Common myeloid progenitor, CD34-positive (primary cell): ENCODE measurements at places on chromosomes 12 and 14.
A peak's percentile ranks its signal among the peaks of the same experiment; 100 is the strongest.

DNA sequence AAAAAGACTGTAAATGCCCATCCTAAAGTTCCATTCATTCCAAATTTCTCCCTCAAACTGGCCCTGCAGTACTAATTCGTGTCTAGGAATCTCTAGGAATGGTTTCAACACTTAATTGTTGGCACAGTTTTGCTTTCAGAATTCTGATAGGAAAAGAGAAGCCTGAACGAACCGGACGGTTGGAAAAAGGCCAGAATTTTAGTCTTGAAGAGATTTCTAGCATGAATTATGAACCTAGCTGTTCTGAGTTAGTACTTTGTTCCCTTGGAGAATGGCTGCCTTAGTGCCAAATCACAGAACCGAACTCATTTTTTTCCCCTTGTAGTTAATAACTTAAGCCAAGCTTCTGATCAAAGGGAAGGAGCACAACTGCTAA lies 262.6 kb downstream of the ADAMTS20 start:
- DNase-seq, result no peak
- no peaks in the 10 kb centered on the region for H3K27me3 ChIP-seq
- H3K36me3 ChIP-seq, result no peaks in the 10 kb centered on the region
- no peak overlapping the region for H3K27ac ChIP-seq
- H3K4me3 ChIP-seq, result no peak overlapping the region

DNA sequence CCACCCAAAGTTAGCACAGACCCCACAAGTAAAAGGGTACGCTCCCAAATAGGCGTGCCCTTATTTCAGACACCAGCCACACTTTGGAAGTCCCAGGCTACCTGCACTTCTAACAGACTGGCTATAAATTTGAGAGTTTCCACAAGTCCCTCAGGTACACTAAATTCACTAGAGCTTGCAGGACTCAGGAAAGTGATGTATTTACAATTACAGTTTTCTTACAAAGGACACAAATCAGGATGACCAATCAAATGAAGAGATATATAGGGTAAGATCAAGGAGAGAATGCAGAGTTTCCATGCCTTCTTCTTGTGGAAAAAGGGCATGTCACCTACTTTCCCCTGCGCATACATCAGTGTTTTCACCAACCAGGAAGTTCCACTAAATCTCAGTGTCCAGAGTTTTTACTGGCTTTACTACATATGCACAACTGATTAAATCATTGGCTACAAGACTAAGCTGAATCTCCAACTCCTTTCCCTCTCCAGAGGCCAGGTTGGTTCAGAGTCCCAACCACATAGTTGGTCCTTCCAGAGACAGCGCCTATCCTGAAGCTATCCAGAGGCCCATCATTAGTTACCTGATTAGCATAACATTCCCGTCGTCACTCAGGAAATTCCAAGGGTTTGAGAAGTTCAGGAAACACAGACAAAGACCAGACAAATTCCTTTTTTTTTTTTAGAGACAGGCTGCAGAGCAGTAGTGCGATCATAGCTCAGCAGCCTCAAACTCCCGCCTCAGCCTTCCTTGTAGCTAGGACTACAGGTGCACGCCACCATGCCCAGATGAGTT lies 84.2 kb downstream of the DENND5B start:
- no peaks in the 10 kb centered on the region for H3K4me1 ChIP-seq
- no peak overlapping the region for H3K27ac ChIP-seq
- DNase-seq, result no peak
- H3K4me3 ChIP-seq, result no peak overlapping the region
- no peaks in the 10 kb centered on the region for H3K36me3 ChIP-seq

DNA sequence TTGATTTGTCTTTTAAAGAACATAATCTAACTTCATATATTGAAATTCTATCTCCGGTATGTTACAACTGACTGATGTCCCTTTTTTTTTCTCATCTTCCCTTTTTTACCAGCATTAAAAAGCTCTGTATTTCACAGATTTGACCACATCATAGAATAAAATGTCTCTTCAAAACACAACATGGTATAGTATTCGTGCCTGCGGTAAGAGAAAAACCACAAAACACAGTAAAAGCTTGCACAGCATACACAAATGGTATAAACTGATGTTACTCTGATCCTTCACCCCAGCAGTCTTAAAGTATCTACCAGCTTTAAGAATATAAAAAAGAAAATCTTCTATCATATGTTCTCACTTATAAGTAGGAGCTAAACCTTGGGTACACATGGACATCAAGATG lies 83.4 kb downstream of the HECTD1 start:
- no peaks in the 10 kb centered on the region for H3K27me3 ChIP-seq

- H3K27ac ChIP-seq, result peak overlapping the region; percentile 3
- H3K36me3 ChIP-seq, result no peaks in the 10 kb centered on the region
- peak; percentile 4 for DNase-seq
- peaks cover 3% of the 10 kb centered on the region for H3K27me3 ChIP-seq
These were observed 199.6 kb upstream of the OTX2 start for GRCh38 chr14:57009585-57010515.

DNA sequence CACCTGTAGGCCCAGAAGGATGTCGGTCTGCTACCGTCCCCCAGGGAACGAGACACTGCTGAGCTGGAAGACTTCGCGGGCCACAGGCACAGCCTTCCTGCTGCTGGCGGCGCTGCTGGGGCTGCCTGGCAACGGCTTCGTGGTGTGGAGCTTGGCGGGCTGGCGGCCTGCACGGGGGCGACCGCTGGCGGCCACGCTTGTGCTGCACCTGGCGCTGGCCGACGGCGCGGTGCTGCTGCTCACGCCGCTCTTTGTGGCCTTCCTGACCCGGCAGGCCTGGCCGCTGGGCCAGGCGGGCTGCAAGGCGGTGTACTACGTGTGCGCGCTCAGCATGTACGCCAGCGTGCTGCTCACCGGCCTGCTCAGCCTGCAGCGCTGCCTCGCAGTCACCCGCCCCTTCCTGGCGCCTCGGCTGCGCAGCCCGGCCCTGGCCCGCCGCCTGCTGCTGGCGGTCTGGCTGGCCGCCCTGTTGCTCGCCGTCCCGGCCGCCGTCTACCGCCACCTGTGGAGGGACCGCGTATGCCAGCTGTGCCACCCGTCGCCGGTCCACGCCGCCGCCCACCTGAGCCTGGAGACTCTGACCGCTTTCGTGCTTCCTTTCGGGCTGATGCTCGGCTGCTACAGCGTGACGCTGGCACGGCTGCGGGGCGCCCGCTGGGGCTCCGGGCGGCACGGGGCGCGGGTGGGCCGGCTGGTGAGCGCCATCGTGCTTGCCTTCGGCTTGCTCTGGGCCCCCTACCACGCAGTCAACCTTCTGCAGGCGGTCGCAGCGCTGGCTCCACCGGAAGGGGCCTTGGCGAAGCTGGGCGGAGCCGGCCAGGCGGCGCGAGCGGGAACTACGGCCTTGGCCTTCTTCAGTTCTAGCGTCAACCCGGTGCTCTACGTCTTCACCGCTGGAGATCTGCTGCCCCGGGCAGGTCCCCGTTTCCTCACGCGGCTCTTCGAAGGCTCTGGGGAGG lies at the start of gene LTB4R:
TSS of gene LTB4R (plus strand) at position 857 of the 959 bp plus-strand sequence. CDS start 4,150 bp downstream, outside the sequence.
- no peaks in the 10 kb centered on the region for H3K27me3 ChIP-seq
- H3K27ac ChIP-seq, result peak within 1 kb of the TSS; percentile 50
- H3K36me3 ChIP-seq, result peaks cover 30% of the 10 kb centered on the region
- H3K4me3 ChIP-seq, result peak within 1 kb of the TSS; percentile 68
- DNase-seq, result peak; percentile 94
- peaks cover 19% of the 10 kb centered on the region for H3K4me1 ChIP-seq

- peaks cover 7% of the 10 kb centered on the region for H3K4me1 ChIP-seq
- peaks cover 84% of the 10 kb centered on the region for H3K36me3 ChIP-seq
- H3K27ac ChIP-seq, result no peak overlapping the region
- DNase-seq, result peak; percentile 80
- no peaks in the 10 kb centered on the region for H3K27me3 ChIP-seq
These were observed 46.0 kb downstream of the SH2B3 start for GRCh38 chr12:111451649-111452129.

DNA sequence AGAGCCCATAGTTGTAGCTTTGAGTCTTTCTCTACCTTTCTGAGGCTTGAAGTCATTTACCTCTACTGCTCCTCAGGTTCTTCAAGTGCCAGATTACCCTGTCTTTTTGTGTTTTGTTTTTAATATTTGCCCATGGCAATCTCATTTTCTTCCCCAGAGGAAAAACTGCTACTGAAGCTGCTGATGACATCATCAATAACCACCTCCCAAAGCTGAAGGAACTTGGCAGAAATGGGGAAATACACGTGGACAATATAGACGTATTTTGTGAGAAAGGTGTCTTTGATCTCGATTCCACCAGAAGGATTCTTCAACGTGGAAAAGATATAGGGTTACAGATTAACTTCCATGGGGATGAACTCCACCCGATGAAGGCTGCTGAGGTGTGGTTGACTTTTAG lies 17.1 kb downstream of the AMDHD1 start:
- no peaks in the 10 kb centered on the region for H3K36me3 ChIP-seq
- no peaks in the 10 kb centered on the region for H3K27me3 ChIP-seq
- no peak for DNase-seq

- no peak overlapping the region for H3K27ac ChIP-seq
- DNase-seq, result peak; percentile 58
- H3K36me3 ChIP-seq, result no peaks in the 10 kb centered on the region
- no peaks in the 10 kb centered on the region for H3K27me3 ChIP-seq
- no peak overlapping the region for H3K4me3 ChIP-seq
These were observed 111.9 kb downstream of the LGR5 start for GRCh38 chr12:71551529-71551928.

DNA sequence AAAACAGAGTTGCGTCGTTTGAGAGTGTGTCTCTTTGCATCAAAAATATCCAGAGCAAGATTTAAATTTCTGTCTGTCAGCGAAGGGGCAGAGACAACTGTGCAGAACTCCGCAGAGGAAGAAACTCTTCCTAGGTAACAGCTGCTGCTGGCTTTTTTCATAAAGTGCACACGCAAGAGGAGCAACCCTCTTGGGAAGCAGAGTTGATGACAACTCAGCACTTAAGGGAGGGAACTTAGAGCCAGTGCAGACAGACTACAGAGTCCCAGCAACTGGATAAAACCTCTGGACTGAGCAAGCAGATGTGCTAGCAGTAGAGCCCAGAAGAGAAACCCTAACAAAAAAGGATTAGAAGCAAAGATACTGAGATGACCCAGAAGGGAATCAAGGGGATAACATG lies 337.1 kb downstream of the PCNX1 start:
- no peaks in the 10 kb centered on the region for H3K27me3 ChIP-seq
- no peaks in the 10 kb centered on the region for H3K36me3 ChIP-seq
- H3K4me3 ChIP-seq, result no peak overlapping the region
- H3K27ac ChIP-seq, result no peak overlapping the region

DNA sequence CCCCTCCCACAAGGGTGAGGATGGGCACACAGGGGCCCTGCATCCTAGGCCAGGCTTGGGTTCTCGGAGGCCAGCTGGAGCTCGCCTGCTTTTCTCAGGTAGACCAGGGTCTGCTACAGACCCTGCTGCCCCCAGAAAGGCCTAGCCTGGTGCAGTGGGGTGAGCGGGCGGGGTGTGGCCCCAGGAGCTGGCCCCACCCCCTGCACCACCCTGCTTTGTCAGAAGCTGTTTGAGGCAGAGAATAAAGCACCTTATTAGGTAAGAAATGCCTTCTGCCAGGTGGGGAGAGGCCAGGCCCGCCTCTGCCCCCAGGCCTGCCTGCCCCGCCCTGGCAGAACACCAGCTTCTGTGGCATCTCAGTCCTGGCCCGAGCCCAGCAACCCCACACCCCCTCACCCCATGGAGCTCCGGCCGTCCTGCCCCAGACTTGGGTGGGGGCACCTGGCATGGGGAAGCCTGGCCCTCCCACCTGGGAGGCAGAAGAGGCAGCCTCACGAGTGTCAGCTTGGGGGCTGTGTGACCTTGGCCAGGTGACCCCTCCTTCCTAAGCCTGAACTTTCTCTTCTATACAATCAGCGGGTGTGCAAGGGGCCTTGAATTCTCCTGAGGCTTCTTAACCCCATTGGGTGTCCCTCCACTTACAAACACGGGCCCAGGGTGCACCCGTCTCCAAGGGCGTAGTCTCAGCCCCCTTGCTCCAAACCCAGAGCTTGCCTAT lies 43.2 kb downstream of the KRT80 start:
- H3K27ac ChIP-seq, result no peak overlapping the region
- H3K36me3 ChIP-seq, result no peaks in the 10 kb centered on the region
- no peak for DNase-seq
- no peak overlapping the region for H3K4me3 ChIP-seq
- H3K27me3 ChIP-seq, result no peaks in the 10 kb centered on the region

DNA sequence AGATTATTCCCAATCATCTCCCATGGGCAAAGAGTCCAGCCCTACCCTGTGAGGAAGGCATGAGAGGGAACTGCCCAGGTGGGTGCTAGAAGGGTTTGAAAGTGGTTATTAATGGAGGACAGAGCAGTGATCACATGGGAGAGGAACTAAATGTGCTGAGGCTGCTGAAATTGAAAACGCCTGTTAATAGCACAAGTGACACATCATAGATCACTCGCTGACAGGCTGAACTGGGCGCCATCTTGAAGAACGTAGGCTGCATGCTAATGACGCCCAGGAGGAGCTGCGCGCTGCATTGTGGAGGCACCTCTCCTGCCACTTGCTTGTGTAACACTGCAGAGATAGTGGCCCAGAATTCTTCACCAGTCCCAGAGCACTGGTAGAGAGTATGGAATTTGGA lies 182.9 kb downstream of the KCNA5 start:
- H3K4me3 ChIP-seq, result no peak overlapping the region
- H3K27ac ChIP-seq, result no peak overlapping the region
- no peaks in the 10 kb centered on the region for H3K36me3 ChIP-seq

GRCh38 chr14:76638841-76639240 lies 122.4 kb upstream of the VASH1 start:
- no peak for DNase-seq
- H3K4me1 ChIP-seq, result no peaks in the 10 kb centered on the region
- H3K36me3 ChIP-seq, result no peaks in the 10 kb centered on the region
- H3K27me3 ChIP-seq, result peaks cover 13% of the 10 kb centered on the region
- no peak overlapping the region for H3K27ac ChIP-seq
- no peak overlapping the region for H3K4me3 ChIP-seq

DNA sequence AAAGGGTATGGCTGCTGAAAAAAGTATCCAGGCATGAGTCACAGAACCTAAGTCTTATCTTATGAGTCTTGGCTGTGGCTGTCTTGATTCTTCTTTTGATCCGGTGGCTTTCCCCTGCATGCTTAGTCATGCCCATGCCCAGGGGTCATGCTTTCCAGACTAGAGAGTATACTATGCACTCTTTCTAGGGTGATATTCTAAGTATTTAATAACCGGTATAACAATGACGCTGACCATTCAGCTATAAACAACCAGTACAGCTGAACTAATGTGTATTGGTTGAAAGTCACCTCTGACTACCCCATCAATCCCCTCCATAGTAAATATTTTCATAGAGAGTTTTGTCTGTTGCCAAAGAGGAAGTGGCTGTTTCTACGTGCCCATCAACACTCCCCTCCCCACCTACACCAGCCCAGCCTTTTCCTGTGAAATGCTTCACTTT lies 34.7 kb upstream of the NRXN3 start:
- H3K36me3 ChIP-seq, result no peaks in the 10 kb centered on the region
- DNase-seq, result peak; percentile 92
- peaks cover 29% of the 10 kb centered on the region for H3K4me1 ChIP-seq
- H3K27ac ChIP-seq, result peak overlapping the region; percentile 65
- H3K27me3 ChIP-seq, result no peaks in the 10 kb centered on the region

DNA sequence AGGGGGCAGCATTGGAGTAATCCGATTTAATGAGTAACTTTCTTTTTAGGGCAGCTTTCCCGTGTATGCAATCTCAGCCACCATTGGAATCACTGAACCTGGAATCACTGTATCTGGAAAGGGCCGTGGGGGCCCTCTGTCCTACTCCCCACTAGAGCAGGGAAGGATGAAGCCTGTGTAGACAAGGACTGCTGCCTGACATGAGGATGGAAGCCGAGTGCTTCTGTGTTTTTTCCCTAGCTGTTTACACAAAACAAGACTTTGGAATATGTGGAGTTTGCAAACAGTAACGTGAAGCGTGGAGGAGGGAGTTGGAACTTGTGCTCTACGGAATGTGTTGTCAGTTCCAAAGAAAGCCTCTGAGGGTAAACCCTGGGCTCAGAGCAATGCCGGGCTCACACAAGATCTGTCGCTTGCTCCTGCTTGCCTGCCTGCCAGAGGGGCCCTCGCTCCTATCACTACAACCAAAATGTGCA lies 32.4 kb upstream of the HDAC7 start:
- H3K36me3 ChIP-seq, result no peaks in the 10 kb centered on the region
- DNase-seq, result no peak
- H3K27me3 ChIP-seq, result no peaks in the 10 kb centered on the region
- H3K4me1 ChIP-seq, result no peaks in the 10 kb centered on the region
